ENCODE measurements at places on chromosomes 2 and 18. TPM values are rescaled to one million over a fixed set of nuclear protein-coding genes. Genes with fewer than 3 reads are reported as not detected.

RPRM gene
- total RNA-seq: not detected

MYO7B gene
- 0.95 TPM for total RNA-seq

HOXD9 gene
- total RNA-seq: not detected

POU3F3 gene
- not detected for total RNA-seq

OR6B2 gene
- not detected for total RNA-seq

TMEM17 gene
- total RNA-seq: 1.6 TPM

TRPM8 gene
- not detected for total RNA-seq

DPP10 gene
- total RNA-seq: not detected

ALK gene
- not detected for total RNA-seq

ST6GAL2 gene
- total RNA-seq: 0.12 TPM

EMILIN1 gene
- 53.2 TPM for total RNA-seq

ASPRV1 gene
- 0.36 TPM for total RNA-seq

FER1L5 gene
- not detected for total RNA-seq

TUBA4A gene
- 110 TPM for total RNA-seq

ANKRD36 gene
- total RNA-seq: 6.2 TPM
